Bladder microvascular endothelial cell (primary cell): ENCODE measurements at places on chromosomes 3 and 15. TPM values are rescaled to one million over a fixed set of nuclear protein-coding genes. Genes with fewer than 3 reads are reported as not detected.

SLC24A5 gene
- total RNA-seq, result not detected in 2 replicates

CHRD gene
- total RNA-seq, result 0.16 and 0.69 TPM in 2 replicates

DUSP7 gene
- total RNA-seq, result 7.0 TPM in 2 replicates

CIDEC gene
- not detected in 2 replicates for total RNA-seq

FILIP1L gene
- 18.9 and 104 TPM in 2 replicates for total RNA-seq

DNAH1 gene
- 1.5 and 7.0 TPM in 2 replicates for total RNA-seq

ZMAT3 gene
- 13.1 and 54.2 TPM in 2 replicates for total RNA-seq

FBXO40 gene
- under 0.01 TPM in 1 of 2 replicates, not detected in the other for total RNA-seq

IQSEC1 gene
- 12.6 and 66.3 TPM in 2 replicates for total RNA-seq

SI gene
- not detected in 2 replicates for total RNA-seq

MUC4 gene
- total RNA-seq, result 0.06 TPM in 1 of 2 replicates, not detected in the other

DNASE1L3 gene
- 0.82 and 3.4 TPM in 2 replicates for total RNA-seq

ARF4 gene
- total RNA-seq, result 88.4 and 164 TPM in 2 replicates

SLC38A3 gene
- 0.13 TPM in 1 of 2 replicates, not detected in the other for total RNA-seq

C3orf70 gene
- total RNA-seq, result 1.0 and 1.8 TPM in 2 replicates

EPHB3 gene
- total RNA-seq, result under 0.01 TPM in 2 replicates

GOLGA8R gene
- total RNA-seq, result 0.16 and 1.3 TPM in 2 replicates

EFL1 gene
- 17.3 and 33.0 TPM in 2 replicates for total RNA-seq

DENND6A gene
- total RNA-seq, result 17.2 and 22.7 TPM in 2 replicates

RBP2 gene
- not detected in 2 replicates for total RNA-seq

ZCWPW2 gene
- total RNA-seq, result 0.13 TPM in 1 of 2 replicates, not detected in the other

ALPK3 gene
- 9.4 and 104 TPM in 2 replicates for total RNA-seq
